GM23338 (cell line): ENCODE measurements at places on chromosomes 1 and 21.
A peak's percentile ranks its signal among the peaks of the same experiment; 100 is the strongest.

DNA sequence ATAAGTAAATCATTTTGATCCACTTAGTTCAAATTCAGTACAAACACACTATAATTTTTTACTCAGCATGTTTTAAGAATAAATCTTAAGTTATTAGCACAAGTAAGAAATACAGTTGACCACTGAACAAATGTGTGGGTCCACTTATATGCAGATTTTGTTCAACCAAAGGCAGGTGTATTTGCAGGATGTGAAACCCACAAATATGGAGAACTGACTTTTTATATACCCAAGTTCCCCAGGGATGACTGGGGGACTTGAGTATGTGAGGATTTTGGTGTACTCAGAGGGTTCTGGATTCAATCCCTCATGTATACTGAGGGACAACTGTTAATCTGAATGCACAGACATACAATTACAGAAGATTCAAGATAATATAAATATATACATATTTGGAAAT is 25.7 kb upstream of the ERICH3 start:
- no peaks in the 10 kb centered on the region for H3K27me3 ChIP-seq
- no peak overlapping the region for H3K4me3 ChIP-seq
- H3K4me1 ChIP-seq, result no peaks in the 10 kb centered on the region
- H3K36me3 ChIP-seq, result no peaks in the 10 kb centered on the region
- no peak overlapping the region for H3K27ac ChIP-seq
- DNase-seq, result no peak

GRCh38 chr1:15080328-15081007 is 73.1 kb upstream of the TMEM51 start:
- no peaks in the 10 kb centered on the region for H3K27me3 ChIP-seq
- DNase-seq, result no peak
- H3K27ac ChIP-seq, result no peak overlapping the region
- H3K4me3 ChIP-seq, result no peak overlapping the region

- H3K4me1 ChIP-seq, result no peaks in the 10 kb centered on the region
- no peak for DNase-seq
- H3K27ac ChIP-seq, result no peak overlapping the region
- H3K36me3 ChIP-seq, result no peaks in the 10 kb centered on the region
- H3K4me3 ChIP-seq, result no peak overlapping the region
- no peaks in the 10 kb centered on the region for H3K27me3 ChIP-seq
Measured at GRCh38 chr1:151277249-151277648, 4.8 kb upstream of the ZNF687 start.

DNA sequence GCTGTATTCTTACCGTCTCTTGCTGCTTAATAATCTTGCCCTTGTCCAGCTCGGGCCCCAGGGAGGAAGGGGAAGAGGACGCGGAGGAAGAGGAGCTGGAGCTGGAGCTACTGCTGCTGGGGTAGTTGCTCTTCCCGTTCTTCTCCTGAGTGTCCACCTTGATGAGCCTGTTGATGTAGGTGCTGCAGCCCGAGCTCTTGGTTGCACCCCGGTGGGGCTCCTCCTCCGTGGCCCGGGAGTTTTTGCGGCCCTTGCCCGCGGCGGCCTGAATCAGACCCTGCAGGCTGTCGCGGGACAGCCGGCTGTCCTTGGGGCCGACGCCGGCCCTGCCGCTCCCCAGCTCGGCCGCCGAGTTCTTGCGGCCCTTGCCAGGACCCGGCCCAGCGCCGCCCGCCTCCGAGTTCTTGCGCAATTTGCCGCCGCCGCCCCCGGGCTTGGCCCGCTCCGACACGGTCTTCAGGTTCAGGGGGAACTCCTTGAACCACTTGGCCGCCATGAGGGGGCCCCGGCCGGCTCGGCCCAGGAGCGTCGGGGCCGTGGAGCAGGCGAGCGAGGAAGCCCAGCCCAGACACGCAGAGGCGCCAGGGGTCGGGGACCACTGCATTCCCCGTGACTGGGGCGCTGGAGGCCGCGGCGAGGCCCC is 475 bp upstream of the TDRD10 start:
- H3K36me3 ChIP-seq, result no peaks in the 10 kb centered on the region
- peaks cover 83% of the 10 kb centered on the region for H3K27me3 ChIP-seq
- peak; percentile 68 for DNase-seq
- peak overlapping the region; percentile 62 for H3K4me3 ChIP-seq

GRCh38 chr1:35452106-35452774 is 105.0 kb downstream of the KIAA0319L start:
- peaks cover 31% of the 10 kb centered on the region for H3K36me3 ChIP-seq
- peak overlapping the region; percentile 18; the same call in 1 of the 2 replicates for H3K27ac ChIP-seq
- no peak overlapping the region for H3K4me3 ChIP-seq

DNA sequence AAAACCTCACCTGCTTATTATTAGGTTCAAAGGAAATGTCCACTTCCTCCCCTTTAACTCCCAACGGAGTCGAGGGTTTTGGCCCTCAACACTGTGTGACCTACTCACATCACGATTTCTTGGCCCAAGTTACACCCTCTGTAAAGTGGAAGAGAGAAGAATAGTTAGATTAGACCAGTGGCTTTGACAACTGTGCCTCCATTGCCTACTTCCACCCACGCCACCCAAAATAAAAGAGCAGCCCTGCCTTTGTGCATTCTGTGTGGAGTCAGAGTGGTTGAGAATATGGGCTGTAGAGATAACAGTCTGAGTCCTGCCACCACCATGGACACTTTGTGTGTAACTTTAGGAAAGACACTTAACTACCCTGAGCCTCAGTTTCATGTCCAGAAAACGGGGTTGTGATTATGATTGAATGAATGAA is 4.1 kb upstream of the HDGF start:
- H3K27ac ChIP-seq, result no peak overlapping the region
- no peaks in the 10 kb centered on the region for H3K36me3 ChIP-seq
- H3K4me3 ChIP-seq, result no peak overlapping the region
- H3K27me3 ChIP-seq, result no peaks in the 10 kb centered on the region
- peaks cover 16% of the 10 kb centered on the region; the same call in 1 of the 2 replicates for H3K4me1 ChIP-seq
- DNase-seq, result no peak

- H3K4me3 ChIP-seq, result no peak overlapping the region
- no peak overlapping the region for H3K27ac ChIP-seq
- no peaks in the 10 kb centered on the region for H3K27me3 ChIP-seq
- DNase-seq, result no peak
- H3K36me3 ChIP-seq, result no peaks in the 10 kb centered on the region
Measured at GRCh38 chr1:157439302-157439954, 112.9 kb downstream of the FCRL5 start.

DNA sequence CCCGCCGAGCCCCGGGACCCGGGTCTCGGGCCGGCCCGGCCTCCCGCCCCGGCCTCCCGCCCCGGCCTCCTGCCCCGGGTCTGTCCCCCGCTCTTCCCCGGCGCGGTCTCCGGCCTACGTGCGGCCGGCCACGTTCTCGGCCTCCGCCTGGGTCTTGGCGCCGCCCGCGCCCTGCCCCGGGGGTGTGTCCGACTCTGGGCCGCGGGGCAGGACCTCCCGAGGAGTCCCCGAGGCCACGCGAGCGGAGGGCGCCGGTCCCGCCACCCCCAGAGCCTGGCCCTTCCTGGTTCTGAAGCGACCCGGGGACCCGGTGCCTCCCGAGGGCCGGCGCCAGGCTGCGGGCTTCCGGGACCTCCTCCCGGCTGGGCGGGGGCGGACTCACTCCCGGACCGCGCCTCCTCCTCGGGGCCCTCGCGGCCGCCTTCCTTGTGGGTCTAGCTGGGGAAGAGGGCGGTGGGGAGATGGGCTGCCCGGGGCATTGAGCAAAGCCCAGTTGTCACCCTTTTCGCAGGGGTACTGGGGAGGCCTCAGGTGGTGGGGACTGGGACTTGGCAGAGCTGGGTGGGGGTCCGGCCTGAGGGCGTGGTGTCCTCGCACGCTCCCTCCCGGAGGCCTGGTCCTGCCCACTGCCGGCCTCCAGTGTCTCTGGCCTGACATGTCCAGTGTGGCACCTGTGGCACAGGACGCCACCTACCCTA is 558 bp downstream of the PFKL start:
- H3K27me3 ChIP-seq, result peaks cover 10% of the 10 kb centered on the region; the same call in 1 of the 2 replicates
- DNase-seq, result peak; percentile 61
- no peaks in the 10 kb centered on the region for H3K4me1 ChIP-seq
- no peaks in the 10 kb centered on the region for H3K36me3 ChIP-seq
- H3K4me3 ChIP-seq, result peak overlapping the region; percentile 76

DNA sequence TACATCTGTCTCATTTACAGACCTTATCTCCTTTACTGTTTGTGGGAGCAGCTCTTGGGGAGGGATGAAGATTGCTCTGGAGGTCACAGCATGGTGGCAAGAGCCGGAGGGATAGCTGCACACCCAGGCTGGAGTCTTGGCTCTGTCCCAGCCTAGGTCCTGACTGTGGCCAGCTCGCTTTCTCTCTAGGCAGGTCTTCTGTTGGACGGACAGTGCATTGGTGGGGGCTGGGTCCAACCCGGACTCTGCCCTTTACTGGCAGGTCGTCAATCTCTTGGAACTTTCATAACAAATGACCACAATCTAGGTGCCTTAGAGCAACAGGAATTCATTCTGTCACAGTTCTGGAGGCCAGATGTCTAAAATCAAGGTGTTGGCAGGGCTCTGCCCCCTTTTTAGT is 319.8 kb upstream of the C1orf174 start:
- H3K27ac ChIP-seq, result no peak overlapping the region
- no peaks in the 10 kb centered on the region for H3K4me1 ChIP-seq
- H3K27me3 ChIP-seq, result no peaks in the 10 kb centered on the region
- H3K4me3 ChIP-seq, result no peak overlapping the region

DNA sequence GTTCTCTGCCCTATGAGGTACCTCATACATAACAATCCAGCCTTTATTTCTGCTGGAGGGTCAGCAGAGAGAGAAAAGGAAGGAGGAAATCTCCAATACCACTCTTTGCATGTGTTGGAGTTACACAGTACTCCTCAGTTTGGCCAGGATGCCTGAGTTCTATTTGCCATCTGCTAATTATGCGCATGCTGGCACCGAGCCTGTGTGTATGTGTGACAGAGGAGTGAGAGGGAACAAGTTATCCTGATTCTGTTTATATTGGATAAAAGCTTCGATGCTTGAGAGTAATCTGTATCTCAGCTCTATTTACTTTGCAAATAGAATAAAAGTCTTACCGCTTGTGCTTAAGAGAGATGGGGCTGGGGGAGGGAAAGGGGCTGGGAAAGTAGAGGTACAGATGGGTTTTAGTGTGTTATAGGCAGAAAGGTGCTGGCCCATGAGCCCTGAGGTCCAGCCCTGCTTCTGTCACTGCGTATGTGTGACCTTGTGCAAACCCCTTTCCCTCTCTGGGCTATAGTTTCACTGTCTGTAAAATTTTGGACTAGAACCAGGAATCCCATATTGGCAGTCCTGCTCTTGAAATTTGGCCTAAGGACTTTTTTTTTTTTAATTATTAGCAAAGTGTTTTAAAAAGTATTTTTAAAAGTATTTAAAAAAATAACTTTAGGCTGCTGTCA is 54.5 kb upstream of the PLXNA2 start:
- H3K36me3 ChIP-seq, result no peaks in the 10 kb centered on the region
- DNase-seq, result no peak
- no peaks in the 10 kb centered on the region for H3K27me3 ChIP-seq
- H3K4me1 ChIP-seq, result peaks cover 5% of the 10 kb centered on the region; the same call in 1 of the 2 replicates

- no peak overlapping the region for H3K27ac ChIP-seq
- H3K4me3 ChIP-seq, result no peak overlapping the region
- H3K4me1 ChIP-seq, result no peaks in the 10 kb centered on the region
Measured at GRCh38 chr21:44418108-44418875, 37.0 kb upstream of the LRRC3 start.

DNA sequence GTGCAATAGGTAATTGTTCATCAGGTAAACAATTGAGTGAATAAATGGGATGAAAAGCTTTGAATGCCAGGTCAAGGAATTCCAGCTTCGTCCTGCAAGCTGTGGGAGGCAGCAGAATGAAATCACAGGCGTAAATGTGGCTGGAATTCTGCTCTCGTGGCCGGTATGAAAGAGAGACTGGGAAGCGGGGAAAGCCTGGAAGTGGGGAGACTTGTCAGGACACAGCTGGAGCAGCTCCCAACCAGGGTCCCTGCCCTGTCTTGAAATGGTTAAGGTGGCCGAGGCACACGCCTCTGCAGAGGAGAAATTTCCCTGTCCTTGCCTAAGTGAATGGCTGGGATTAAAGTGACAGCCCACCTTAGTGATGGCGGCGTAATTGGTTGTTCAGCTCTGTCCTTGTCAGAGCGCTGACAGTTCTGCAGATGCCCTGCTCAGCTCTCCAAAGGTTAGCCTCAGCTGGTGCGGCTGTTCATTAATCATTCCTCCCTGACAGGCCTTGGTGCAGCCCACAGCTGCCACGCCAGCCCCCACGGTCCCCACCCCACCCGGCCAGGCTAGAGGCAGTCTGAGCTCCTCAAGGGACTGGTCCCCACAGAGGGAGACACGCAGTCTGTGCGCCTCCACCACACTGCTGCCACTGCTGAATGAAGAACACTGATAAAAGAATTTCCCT is 398.3 kb upstream of the POU3F1 start:
- no peak overlapping the region for H3K4me3 ChIP-seq
- no peak for DNase-seq
- no peak overlapping the region for H3K27ac ChIP-seq
- H3K4me1 ChIP-seq, result peaks cover 4% of the 10 kb centered on the region; the same call in 1 of the 2 replicates
- H3K27me3 ChIP-seq, result no peaks in the 10 kb centered on the region

- H3K4me1 ChIP-seq, result peaks cover 8% of the 10 kb centered on the region; the same call in 1 of the 2 replicates
- no peaks in the 10 kb centered on the region for H3K27me3 ChIP-seq
- peak overlapping the region; percentile 85 for H3K4me3 ChIP-seq
- peak overlapping the region; percentile 27; the same call in 1 of the 2 replicates for H3K27ac ChIP-seq
- H3K36me3 ChIP-seq, result no peaks in the 10 kb centered on the region
- peak; percentile 45 for DNase-seq
Measured at GRCh38 chr1:84078108-84078841, 65.8 kb upstream of the PRKACB start.

DNA sequence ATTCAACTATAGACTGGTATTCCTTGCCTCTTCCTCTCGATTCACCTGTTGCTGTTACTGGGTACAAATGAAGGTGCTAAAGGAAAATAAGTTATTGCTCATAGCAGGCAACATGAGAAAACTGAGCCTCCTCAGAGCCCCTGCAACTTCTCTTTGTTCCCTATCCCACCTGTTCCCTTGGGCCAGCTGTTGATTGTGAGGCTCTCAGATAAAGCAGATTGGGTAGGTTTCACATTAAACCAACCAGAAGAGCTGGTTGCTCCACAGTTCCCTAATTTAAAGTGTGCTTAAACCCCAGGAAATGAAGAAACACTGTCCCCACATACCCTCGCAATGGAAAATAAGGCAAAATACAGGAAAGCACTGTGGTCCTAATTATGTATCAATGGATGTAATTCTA is 4.8 kb downstream of the DEDD start:
- no peaks in the 10 kb centered on the region for H3K27me3 ChIP-seq
- peaks cover 12% of the 10 kb centered on the region for H3K4me1 ChIP-seq
- H3K4me3 ChIP-seq, result no peak overlapping the region
- no peak overlapping the region for H3K27ac ChIP-seq
- no peak for DNase-seq
